ENCODE measurements at places on chromosomes 4 and X.

GRCh38 chrX:47484885-47485284, 1.9 kb upstream of the ZNF41 start:
- no peak for DNase-seq

GRCh38 chr4:6465955-6466354, 6.5 kb downstream of the PPP2R2C start:
- DNase-seq = no peak

- DNase-seq = no peak
These were observed 29.4 kb downstream of the NSD2 start for GRCh38 chr4:1900624-1901023.

- DNase-seq = no peak
These were observed 167.5 kb downstream of the PALLD start for GRCh38 chr4:168664242-168664891.

- no peak for DNase-seq
These were observed 122.7 kb downstream of the CBLL2 start for GRCh38 chrX:22395372-22395771.

- DNase-seq = no peak
These were observed 1617.7 kb downstream of the RPA4 start for GRCh38 chrX:98501426-98501825.

- DNase-seq = no peak
These were observed 3.0 kb downstream of the IL21 start for GRCh38 chr4:122617597-122618593.

DNA sequence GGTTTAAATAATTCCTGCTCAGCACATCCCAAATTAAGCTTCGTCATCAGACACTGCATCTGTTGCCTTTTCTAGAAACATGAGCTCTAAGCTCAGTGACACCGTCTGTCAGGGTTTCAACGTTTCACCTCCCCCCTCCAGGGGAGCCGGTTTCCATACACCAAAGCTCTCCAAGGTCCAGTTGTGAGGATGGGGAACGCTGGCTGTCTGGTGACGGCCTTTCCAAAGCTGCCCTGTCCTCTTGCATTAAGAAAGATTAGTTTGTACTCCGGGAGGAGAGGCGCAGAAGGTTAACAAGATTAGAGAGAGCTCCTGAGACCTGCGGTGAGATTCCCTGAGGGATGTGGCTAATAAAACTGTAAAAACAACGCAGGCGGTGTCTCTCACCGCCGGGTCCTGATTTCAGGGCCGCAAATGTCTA, 43.2 kb downstream of the ASMT start:
- DNase-seq = no peak

DNA sequence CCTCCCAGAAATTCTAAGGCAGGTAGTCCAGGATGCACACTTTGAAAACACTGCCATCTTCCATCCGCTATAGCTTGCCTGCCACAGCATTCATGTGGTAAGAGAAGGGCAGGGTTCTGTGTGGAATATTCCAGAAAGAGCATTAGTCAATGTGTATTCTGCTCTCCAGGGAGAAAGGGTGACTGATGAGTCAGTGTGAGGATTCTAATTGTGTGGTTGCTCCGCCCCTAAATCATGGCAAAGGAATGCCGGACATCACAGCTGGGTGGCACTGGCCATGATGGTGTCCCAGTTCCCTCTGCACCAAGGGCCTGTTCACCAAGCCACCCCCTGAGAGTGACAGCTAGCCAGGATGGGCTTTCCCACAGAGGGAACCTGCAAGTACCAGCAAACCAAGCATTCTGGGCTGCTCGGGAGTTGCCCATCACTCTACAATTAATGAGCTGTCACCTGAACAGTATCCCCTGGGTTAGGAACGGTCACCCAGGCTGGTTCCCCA, 9.5 kb downstream of the IDS start:
- DNase-seq = no peak

GRCh38 chrX:114841051-114841450, 176.4 kb downstream of the IL13RA2 start:
- no peak for DNase-seq

GRCh38 chr4:7526491-7526890, 91.8 kb upstream of the PSAPL1 start:
- no peak for DNase-seq

DNA sequence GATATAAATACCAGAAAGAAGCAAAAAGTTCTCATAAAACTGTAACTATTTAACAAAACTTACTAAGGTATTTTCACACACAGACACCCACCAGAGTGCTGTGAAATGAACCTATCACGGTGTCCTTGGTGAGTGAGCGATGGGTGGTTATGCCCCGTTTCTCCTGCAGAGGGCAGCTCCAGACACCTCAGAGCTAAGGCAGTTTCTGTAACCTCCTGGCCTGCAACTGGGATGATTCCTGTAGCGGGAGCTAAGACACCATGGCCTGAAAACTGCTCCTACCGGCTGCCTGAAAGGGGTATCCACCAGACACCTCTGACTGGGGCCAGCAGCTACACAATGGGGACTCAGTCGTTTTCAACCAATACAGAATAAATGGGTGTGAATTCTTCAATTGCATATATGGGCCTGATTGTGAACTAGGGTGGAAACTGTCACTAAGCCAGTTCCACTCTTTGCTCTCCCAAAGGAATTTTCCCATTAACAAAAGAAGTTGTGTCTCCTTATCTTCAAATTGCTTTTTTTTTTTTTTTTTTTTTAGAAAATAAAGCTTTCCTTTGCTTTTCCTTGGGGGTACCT, 2375.8 kb upstream of the TENM3 start:
- peak; percentile 40 for DNase-seq

- peak; percentile 73 for DNase-seq
These were observed 7.6 kb upstream of the HSD17B10 start for GRCh38 chrX:53441531-53442321.

GRCh38 chr4:81062001-81062400, 31.5 kb downstream of the BMP3 start:
- no peak for DNase-seq

GRCh38 chr4:143375326-143376073, 38.8 kb downstream of the GAB1 start:
- no peak for DNase-seq

DNA sequence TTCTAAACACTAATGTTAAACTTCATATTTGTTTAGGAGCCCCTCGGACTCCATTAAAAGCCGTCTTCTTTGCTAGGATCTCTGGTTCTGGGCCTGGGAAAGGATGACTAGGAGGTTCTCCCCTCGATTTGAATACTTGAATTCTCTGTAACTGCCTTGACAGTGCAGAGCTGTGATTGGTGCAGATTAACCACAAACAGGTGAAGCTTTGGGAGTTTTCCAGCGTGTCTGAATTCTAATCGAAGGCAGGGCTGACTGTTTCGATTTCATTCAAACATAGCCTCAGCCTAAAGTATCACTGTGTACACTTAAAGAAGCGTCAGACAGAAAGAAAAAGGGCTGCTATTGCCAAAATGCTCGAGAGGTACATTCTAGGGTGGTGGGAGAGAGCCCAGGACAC, 29.0 kb downstream of the TFDP3 start:
- DNase-seq = no peak

DNA sequence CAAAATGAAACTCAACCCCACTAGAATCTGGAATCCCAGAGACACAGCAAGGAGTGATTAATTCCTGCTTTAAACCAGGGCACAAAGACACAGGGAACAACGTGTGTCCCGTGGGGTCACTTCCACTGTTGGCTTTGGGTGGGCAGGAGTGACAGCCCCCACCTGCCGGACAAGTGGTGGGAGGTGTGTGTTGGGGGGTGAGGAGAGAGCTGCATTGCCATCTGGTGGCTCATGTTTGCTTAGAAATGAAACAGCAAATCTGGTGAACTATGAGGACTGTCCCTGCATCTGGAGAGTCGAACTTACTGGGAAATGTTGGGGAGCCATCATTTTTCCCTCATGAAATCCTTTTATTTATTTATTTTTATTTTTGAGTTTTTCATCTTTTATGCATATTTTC, 75.9 kb upstream of the AFAP1 start:
- DNase-seq = no peak

GRCh38 chr4:128716338-128716737, 93.2 kb upstream of the JADE1 start:
- no peak for DNase-seq

GRCh38 chrX:7889680-7890079, 37.5 kb downstream of the PNPLA4 start:
- no peak for DNase-seq

DNA sequence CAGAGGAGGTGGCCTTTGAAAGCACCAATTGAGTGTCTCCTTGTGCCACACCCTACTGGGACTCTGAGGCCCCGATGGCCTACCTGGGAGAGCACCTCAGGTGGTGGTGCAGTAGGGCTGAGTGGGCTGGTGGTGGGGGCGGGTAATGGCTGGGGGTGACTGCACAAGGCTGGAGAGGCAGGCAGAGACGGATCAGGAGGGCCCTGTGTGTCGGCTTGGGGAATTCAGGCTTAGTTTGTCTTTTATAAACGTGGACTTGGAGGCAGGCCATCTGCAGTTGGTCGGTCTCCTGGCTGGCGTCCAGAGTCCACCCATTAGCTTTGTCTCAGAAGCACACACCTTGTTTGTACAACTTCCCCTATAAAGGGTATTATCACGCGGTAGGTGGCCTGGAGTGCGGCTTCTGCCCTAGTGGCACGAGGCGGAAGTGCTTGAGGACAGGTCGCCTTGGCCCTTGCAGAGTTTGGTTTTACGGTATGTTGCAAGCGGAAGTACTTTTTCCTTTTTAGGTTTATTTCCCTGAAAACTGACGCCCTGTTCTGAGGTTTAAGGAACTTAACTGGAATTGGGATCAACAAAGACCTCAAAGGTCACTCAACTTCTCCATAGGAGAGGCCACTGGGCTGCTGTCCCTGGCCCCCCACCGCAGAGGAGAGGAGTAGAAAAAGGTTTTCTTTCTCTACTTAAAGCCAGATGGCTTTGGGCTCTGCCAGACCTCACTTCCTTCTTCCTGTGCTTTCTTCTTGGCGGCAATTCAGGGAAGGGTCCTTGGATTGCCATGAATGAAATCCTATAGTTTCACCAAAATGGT, 8.0 kb downstream of the TBC1D14 start:
- DNase-seq = peak; percentile 92

GRCh38 chr4:159006202-159006601, 96.7 kb upstream of the RAPGEF2 start:
- no peak for DNase-seq

GRCh38 chrX:6644411-6644810, 109.5 kb upstream of the VCX3A start:
- peak; percentile 0 for DNase-seq

DNA sequence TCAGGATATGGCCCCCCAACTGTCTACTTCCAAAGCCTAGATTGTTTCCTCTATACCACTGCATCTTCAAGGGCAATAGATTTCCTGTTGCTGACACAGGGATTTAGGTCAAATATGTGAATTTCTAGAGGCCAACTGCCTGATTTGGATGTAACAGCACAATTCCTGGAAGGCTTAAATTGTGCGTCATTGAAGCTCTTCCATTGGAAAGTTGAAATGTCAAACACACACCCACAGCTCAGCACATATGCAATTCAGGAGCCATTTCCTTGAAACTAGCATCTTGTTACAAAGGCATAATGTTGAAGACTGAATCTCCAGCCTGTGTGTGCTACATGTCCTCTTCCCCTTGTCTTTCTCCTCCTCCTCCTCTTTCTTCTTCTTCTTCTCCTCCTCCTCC, 158.6 kb downstream of the STK32B start:
- DNase-seq = no peak

DNA sequence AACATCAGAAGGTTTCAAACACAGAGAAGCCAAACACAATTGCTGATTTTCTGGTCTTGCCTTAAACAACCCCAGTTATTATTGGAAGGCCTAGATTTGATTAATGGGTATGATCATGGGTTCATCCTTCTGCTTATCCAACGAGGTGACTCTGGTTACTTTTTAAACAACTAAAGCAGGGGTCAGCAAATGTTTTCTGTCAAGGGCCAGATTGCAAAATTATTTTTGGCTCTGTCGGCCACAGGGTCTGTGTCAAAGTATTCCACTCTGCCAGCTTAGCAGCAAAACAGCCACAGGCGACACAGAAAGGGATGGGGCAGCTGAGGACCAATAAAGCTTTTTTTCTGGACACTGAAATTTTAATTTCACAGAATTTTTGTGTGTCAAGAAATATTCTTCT, 249.1 kb upstream of the STS start:
- DNase-seq = no peak

GRCh38 chrX:39462835-39463234, 634.9 kb downstream of the BCOR start:
- DNase-seq = no peak

DNA sequence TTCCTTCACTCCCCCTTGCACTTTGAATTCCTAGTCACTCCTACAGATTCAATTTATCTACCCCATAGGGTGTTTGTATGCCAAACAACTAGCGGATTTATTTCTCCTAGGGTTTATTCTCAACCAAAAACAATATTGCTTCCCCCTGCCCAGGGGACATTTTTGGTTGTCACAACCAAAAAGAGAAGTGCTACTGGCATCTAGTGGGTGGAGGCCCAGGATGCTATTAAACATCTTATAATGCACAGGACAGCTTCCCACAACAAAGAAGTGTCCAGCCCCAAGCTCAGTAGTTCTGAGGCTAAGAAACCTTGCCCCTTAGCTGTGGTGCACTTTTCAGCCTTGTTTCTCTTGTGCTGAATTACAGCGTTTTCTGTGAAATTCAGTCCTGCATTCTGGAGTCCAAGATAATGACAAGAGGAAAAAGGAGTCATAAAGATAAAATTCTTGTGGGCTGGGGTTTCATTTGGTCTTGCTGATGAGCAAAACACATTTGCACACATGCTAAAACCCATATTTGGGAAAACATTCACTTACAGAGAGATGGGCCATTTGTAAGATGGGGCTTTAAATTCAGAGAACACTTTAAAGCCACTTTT, 11.2 kb upstream of the SYTL4 start:
- no peak for DNase-seq

- DNase-seq = no peak
These were observed 876 bp upstream of the TACR3 start for GRCh38 chr4:103720661-103721060.

DNA sequence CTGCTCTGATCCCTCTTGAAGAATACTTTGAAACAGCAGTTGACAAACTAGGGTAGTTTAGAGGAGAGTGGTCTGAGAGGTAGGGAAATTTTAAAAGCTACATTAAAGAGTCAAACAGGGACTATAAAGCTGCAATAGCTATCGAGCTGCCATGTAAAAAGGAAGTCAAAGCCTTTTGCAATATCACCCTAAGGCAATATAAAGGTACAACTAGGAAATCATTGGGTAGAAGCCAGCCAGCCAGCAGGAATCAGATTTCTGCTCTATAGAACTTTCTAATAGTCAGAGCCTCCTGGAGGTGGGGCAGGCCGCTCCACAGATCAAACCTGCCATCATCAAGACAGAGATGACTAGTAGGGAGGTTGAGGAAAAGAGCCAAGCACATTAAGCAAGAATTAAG, 15.2 kb upstream of the PHOX2B start:
- DNase-seq = peak; percentile 55

- DNase-seq = no peak
These were observed 864.3 kb upstream of the AGA start for GRCh38 chr4:178306565-178306964.

GRCh38 chrX:39810901-39811300, 286.9 kb downstream of the BCOR start:
- no peak for DNase-seq

GRCh38 chr4:158513256-158513655, 8.4 kb upstream of the RXFP1 start:
- peak; percentile 51 for DNase-seq

GRCh38 chr4:61194571-61194970, 5.6 kb upstream of the ADGRL3 start:
- no peak for DNase-seq

- DNase-seq = no peak
These were observed 16.4 kb upstream of the EIF4E start for GRCh38 chr4:98945297-98945850.

Data from AML-193 (cell line).